Stimulated activated CD8-positive, alpha-beta memory T cell treated with anti-CD3 and anti-CD28 coated beads, Interleukin-7, amount 100 ng/mL, for 4 hours (primary cell): ENCODE measurements at places on chromosomes 7 and 10.

DNA sequence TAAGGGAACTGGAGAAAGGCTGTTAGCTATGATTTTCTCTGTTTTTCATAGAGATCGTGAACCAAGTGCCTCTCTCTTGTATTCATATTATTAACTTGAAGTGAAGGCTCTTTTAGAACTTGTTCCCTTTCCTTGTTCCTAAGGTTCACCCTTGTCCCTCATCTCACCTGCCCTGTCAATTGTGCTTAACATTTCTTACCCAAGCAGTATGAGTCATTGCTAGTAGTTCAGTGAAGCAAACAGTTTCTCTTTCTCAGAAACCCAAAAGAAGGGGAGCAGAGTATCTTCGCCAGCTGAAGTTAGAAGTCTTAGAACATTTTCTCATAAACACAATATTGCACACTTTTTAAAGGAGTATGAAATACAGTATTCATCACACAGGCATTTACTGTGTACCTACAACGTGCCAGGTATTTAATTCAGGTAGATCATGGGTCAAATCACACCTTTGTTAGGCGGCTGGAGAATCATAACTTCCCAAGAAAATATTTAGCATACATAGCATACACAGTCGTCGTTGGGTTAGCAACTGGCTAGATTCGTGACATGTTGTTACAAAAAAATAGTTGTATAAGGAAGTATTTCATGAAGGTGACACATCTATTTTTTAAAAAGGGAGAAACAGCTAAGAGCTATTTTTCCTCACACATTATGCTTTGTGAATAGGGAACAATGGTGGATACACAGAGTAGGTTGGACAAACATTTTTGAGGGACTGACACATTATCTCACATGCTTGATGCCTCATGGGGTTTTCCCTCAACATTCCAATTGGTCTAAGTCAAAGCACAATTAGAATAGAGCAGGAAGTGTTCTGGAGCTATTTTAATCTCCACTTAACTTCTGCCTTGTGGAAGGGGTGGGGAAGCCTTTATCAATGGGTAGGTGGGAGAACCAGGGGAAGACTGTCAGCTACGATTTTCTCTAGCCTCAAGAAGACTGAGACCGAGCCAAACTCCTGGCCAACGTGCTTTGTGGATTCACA is 13.2 kb downstream of the HDAC9 start:
- DNase-seq, result no peak

DNA sequence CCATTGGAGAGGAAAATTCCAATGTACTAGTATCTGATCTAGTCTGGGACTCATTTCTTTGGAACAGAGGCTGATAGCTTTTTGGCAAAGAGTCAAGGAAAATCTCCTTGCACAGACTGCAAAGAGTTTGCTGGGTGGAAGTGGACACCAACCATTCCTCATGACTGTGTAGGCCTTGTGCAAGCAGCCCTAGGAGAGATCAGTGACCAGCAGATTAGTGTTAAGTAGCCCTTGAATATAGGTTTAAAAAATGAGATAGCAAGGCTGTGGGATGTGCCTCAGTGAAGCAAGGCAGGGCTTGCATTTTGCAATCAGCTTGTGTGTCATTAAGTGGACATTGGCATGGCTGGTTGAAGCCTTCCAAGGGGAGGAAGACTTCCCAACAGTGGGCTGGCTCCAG is 341.6 kb downstream of the PLXNA4 start:
- DNase-seq, result no peak

DNA sequence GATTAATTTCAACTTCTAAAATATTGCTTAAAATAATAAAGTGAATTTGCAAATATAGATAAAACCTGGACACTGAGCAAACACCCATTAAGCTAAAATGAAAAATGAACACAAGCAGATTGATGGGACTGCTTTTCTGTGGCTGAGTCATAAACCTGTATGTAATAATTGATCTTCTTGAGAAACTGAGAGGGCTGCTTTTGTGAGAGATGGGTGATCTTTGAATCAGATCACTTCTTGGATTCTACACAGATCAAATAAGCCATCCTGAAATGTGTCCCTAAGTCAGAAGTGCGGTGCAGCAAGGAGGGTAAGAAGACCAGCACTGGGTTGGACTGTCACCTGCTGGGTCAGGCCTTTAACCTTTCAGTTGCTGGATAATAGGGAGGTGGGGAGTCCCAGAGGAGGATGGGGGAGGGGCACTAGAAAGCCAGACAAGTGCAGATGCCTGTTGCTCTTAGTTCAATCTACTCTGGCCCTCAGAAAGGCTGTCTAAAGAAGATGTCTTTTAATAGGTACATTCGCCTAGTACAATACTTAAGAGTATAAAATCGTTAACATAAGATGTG is 178.2 kb upstream of the NAMPT start:
- DNase-seq, result no peak

DNA sequence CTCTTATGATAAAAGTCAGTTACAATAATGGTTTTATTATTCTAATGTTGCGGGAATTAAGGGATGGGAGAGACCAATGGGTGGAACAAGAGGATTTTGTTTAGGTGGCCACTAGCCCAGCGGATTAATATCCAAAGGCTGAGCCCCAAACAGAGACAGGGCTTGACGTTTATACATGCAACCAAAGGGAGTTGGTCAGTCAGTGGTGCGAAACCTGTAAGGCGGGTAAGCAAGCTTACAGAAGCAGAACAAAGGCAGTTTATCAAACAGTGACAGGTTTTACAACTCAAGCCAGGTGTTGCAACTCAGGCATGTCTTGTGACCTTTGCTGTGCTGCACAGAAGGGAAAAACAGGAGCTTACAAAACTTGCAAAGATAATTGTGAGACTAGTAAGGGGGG is 622.9 kb upstream of the MBL2 start:
- DNase-seq, result no peak

- DNase-seq, result no peak
Measured at GRCh38 chr7:155226261-155227003, 71.2 kb upstream of the INSIG1 start.

DNA sequence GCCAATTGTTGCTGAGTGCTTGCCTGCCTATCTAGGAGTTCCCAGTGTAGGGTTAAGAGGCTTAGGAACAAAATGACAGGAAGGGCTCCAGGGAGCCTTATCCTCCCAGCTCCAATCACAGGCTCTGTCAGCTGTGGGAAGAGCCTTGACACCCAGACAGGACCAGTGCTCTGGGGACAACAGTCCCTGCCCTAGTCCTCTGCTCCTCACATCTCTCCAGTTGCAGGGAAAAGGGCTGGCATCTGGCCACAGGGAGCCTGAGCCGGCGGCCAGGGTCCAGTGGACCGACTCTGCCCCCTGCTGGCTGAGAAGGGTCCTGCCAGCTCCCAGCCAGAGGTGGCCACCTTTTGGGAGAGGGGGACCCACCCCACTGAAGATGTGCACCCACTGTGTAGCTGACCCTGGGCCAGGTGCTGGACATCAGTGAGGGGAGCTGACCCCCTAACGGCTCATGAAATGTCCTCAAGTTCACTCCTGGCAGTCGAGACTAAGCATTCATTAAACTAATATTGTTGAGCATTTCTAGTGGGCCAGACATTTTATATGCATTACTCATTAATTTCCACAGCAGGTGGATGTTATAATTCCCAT is 17.6 kb downstream of the DNAJB12 start:
- DNase-seq, result no peak

DNA sequence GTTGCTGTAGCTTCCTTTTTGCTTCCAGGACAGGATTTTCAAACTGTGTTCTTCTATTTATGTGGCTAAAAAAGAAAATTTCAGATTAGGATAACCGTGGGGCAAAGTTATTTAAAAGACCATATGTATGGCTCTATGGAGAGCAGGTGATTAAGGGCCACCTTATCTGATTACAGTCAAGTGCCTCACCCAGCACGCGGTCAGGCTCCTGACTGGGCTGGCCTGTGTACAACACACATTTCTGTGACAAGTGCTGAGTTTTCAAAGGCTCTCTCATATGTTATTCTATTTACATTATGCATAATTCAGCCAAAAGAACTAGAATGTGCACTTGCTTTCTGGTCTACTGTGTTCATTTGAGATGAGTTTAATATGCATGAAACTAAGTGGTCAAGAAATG is 547.4 kb downstream of the PHTF2 start:
- no peak for DNase-seq

- no peak for DNase-seq
Measured at GRCh38 chr7:139883814-139884213, 54.8 kb downstream of the TBXAS1 start.

DNA sequence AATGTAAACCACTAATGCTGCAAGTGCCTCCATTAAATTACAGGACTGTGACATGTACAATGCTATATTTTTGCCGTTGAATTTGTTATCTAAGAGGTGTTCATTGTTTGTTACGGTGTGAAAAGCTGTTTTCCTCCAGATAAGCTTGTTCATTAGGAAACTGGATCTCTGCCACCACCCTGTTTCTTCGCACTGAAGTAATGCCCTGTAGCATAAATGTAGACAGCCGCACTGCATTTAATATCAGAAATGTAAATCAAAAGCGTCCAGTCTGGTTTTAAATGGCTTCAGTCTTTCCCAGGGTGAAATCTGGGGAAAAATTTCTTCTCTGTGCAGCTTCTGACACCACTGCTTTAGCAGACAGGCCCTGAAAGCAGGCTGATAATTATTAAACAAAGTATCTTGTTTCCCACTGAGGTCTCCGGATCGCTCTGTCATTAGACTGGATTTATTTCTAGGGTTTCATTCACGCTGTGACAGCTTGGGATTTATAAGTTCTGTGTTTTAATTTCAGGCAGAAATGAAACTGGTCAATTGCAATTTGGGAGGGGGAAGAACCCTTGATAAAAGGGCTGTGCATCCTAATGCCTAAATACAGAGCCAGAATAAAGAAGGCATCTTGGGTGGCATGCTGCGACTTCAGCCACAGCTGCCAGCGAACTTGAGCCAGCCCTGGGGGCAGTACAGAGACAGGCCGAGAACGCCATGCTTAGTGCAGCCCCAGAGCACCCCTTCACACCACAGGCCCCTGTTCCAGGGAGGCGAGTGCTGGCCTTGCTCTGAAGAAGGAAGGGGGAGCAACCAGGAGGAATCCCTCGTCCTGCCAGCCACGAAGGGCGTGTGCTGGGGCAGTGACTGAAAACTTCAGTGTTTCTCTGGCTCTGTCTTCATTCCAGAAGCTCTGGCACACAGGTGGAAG is 547.7 kb upstream of the GALNT17 start:
- no peak for DNase-seq

- DNase-seq, result no peak
Measured at GRCh38 chr7:112752576-112752975, 37.6 kb downstream of the TMEM168 start.

GRCh38 chr7:121449329-121449728 is 53.2 kb upstream of the FAM3C start:
- no peak for DNase-seq

DNA sequence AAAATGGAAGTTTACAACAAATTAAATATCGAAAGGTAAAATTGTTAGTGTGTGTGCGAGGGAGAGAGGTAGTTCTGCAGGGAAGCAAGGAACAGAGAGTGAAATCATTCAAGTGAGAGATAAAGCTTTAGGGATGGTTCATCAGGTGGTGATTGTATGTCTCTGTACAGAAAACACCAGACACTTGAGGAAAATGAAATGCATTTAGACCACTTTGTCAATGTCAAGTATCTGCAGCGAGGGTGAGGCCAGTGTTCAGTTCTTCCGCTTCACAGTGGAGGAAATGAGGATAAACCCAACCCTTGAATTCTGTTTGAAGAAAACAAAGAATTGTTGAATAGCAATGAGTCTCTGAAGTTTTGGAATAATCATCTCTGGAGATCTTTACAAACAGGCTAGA is 14.4 kb upstream of the ITGB1 start:
- DNase-seq, result no peak

DNA sequence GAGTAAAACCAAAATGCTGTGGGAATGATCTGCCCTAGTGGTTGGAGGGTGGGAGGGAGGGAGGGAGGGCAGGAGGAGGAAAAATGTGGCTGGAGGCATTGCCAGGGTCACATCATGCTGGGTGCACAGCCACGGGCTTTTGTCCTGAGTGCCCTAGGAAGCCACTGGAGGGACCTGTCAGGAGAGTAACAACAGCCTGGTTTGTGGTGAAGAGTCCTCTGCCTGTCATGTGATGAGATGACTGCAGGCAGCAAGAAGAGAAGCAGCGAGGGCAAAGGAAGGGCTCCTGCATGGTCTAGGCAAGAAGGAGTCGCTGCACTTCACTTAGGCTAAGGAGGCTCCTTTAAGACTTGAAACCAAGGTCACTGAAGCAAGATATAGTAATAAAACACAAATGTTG is 65.6 kb downstream of the PKD1L1 start:
- DNase-seq, result no peak

- no peak for DNase-seq
Measured at GRCh38 chr7:78563191-78563590, 764.6 kb downstream of the PHTF2 start.

- DNase-seq, result no peak
Measured at GRCh38 chr7:140156460-140157080, 20.2 kb downstream of the KDM7A start.

DNA sequence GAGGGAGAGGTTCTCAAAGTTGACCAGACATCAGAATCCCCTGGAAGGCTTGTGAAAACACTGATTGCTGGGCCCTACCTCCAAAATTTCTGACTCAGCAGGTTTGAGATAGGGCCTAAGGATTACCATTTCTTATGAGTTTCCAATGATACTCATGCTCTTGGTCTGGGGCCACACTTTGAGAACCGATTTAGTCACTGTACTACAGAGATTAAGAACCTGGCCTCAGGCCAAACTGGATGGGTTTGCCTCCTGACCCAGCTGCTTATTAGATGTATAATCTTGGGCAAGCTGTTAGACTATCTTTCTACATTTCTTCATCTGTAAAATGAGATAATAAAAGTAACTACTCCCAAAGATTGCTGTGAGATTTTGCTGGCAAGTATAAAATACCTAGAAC is 77.1 kb upstream of the SCIN start:
- DNase-seq, result no peak

DNA sequence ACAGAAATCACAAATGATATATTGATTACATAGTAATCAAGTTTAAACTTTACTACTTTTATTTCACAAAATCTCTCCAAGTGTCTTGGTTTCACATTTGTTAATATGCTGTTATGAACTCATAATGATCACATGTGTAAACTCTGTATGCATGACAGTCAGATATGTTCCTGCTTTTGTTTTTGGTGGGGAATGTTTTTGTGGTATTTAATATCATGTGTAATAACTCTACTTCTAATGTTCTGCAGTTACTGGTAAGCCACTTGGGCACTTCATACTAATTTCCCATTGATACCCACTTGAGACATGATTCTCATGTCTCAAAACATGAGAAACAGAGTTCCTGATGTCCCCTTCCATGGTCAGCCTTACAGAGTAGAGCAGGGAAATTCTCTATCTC is 109.1 kb upstream of the INHBA start:
- no peak for DNase-seq

GRCh38 chr10:88386204-88386788 is 196.8 kb downstream of the RNLS start:
- no peak for DNase-seq

- DNase-seq, result no peak
Measured at GRCh38 chr10:92829042-92829785, 19.1 kb upstream of the EXOC6 start.

- DNase-seq, result no peak
Measured at GRCh38 chr7:51014811-51015210, 232.1 kb upstream of the GRB10 start.

DNA sequence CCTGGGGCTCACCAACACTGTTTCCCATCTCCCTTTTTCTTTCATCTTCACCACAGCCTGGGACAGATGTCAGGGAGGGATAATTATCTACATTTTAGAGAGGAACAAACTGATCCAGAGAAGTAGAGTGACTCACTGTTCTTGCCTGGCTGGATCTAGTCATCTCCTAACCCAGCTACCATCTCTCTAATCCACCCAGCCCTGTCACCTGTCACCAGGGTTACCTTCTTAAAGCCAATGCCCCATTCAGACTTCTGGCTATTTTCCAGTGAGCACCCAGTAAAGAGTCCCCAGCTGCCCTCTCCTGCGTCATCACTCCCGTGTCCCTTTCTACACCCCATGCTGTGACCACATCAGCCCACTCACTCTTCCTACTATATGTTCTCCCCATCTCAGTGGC is 68.4 kb upstream of the DUSP5 start:
- DNase-seq, result no peak
